Kidney (tissue), 22 donors: ENCODE measurements at places on chromosomes 2 and 18.

DNA sequence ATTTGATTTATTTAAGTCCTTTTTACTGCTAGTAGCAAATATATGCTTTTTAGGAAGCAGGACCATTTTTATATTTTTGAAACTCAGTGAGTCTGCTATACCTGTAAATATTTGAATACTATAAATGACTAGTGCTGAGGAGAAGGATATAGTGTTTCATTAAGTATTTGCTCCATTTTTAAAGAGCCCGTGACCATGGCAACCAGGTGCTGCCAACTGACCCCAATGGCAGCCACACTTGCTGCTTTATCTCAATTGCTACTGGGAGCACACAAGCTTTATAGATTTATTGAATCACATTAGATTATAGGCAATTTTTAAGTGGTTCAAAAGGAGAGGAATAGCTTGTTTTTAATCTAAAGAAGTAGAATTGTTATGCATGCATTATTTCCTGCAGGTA, 142.0 kb downstream of the SCG2 start:
- no peak for DNase-seq

- DNase-seq: no peak
Observed at GRCh38 chr18:58856881-58857280, 7.8 kb upstream of the ZNF532 start.

GRCh38 chr18:21012308-21012707, 99.3 kb downstream of the ROCK1 start:
- no peak for DNase-seq

DNA sequence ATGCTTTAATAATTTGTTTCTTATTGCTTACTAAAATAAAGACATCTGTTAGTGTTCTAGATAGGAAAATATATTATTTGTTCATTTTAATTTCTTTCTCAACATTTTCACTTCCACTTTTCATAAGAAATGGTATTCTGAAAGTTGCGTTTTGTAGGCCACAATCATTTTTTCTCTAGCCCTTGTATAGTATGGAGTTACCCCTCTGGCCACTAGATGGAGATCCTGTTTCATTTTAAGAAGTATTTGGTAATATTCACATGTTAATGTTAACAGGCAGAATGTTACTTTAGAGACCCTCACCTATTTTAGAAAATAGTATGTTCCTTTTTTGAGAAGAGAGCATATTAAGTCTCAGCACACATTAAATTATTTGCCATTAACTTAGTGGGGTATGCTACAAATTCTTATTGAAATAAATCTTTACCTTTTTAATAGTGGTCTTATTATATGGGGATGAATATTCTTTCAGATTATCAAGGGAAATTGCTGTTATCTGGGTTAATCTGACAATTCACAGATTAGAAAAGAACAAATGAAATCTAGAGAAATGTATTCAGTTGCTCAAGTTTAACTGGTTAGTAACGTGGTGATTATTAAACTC, 73.9 kb upstream of the TTC27 start:
- DNase-seq: no peak

DNA sequence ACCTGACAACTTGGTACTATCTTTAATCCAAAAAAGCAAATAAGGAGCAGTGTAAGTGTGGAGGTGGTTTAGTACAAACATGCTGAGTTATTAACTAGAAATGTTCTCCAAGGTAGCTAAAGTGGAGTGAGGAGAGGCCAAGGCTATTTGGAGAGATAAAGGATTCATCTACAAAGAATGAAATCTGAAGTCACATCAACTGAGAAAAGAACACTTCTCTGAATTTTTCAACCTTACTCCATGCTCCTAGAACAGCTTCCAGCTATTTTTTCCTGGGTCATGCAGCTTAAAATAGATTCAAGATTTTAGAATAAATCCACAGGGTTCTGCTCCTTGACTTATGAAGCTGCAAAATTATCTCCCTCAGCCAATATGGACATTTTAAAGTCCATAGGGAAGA, 18.7 kb downstream of the IMMT start:
- no peak for DNase-seq

DNA sequence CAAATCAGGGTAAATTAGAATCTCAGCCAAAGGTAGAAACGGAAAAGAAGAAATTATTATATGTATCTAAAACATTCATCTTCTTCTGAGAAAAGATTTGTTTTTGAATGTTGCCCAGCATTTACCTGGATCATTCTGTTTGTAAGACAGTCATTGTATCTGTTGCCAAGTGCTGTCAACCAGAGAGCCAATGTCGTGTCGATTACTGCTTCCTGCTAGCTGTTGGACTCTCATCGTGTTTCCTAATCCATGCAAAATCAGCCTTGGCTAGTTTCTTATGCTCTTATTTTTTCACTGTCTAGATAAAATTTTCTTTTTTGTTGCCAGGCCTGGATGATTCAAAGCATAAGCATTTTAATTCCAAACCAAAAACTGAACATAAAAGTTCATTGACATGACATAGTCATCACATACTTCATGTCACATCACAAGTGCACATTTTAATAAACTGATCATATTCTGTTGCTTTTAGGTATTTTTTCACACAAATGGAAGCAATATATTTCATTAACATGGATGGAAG, 202.3 kb downstream of the KCNH7 start:
- DNase-seq: no peak

- no peak for DNase-seq
Observed at GRCh38 chr2:200396781-200397242, 90.3 kb downstream of the SPATS2L start.
